ENCODE measurements at places on chromosomes 7 and 10. TPM values are rescaled to one million over a fixed set of nuclear protein-coding genes. Genes with fewer than 3 reads are reported as not detected.

- no peaks in the 10 kb centered on the region for H3K36me3 ChIP-seq
- H3K27me3 ChIP-seq, result no peaks in the 10 kb centered on the region
- H3K27ac ChIP-seq, result no peak overlapping the region
- DNase-seq, result no peak
- H3K4me1 ChIP-seq, result no peaks in the 10 kb centered on the region
These were observed 622.9 kb upstream of the MBL2 start for GRCh38 chr10:53395449-53395848.

DNA sequence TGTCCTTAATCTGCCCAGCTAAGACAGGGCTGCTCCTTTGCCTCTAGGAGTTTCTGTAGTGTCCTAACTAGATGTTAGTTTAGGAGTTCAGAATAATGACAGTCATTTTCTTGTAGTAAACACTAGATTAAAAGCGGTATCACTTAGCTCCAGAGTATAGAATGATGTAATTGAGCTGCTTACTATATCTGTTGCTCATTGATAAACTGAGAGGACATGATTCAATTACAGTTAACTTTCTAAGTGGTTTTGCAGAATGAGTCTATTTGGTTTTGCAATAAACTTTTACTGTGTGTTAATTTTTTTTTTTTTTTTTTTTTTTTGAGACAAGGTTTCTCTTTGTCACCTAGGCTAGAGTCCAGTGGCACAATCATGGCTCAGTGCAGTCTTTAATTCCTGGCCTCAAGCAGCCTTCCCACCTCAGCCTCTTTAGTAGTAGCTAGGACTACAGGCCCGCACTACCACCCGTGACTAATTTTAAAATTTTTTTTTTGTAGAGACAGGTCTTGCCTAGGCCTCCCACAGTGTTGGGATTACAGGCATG is 1.8 kb downstream of the STMP1 start:
- DNase-seq, result no peak
- H3K27ac ChIP-seq, result peak overlapping the region; percentile 81
- no peak overlapping the region for H3K4me3 ChIP-seq
- H3K4me1 ChIP-seq, result peaks cover 28% of the 10 kb centered on the region
- no peaks in the 10 kb centered on the region for H3K27me3 ChIP-seq

DNA sequence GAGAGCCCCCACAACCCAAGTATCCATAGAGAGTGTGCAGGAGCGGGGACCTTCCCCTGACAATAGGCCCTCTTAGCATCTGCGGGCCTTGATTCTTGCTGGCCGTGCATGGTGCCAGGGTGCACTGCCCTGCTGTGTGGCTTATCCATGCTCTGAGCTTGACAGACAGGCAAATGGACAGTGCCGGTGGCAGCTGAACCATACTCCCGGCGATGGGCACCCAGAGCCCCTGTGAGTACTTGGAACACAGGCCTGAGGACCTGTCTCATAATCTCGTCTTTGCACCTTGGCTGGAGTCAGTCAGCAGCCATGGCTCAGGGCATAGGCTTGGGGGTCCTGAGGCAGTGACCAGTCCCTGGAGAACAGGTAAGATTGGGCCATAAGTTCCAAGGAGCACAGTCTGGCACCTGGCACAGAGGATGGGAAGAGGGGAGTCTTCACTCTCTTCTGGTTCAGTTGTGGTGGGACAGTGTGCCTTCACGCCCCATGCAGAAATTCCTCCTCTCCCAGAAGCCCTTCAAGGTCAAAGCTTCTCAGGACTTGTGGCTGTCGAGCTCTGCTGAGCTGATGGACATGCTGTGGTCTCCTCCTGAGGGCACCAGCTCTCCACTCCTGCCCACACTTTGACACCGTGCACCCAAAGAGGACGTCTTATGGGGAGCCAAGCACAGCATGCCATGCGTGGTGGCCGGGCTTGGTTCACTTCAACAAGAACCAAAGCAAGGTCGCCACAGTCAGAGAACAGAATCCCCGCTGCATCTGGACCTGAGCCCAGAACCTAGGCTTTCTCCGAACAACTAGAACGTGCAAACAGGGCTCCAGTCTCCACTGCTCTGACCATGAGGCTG is 59.4 kb upstream of the CAMK2B start:
- no peak overlapping the region for H3K27ac ChIP-seq
- no peaks in the 10 kb centered on the region for H3K4me1 ChIP-seq
- H3K36me3 ChIP-seq, result peaks cover 36% of the 10 kb centered on the region
- H3K4me3 ChIP-seq, result no peak overlapping the region
- H3K27me3 ChIP-seq, result no peaks in the 10 kb centered on the region
- DNase-seq, result no peak

DNA sequence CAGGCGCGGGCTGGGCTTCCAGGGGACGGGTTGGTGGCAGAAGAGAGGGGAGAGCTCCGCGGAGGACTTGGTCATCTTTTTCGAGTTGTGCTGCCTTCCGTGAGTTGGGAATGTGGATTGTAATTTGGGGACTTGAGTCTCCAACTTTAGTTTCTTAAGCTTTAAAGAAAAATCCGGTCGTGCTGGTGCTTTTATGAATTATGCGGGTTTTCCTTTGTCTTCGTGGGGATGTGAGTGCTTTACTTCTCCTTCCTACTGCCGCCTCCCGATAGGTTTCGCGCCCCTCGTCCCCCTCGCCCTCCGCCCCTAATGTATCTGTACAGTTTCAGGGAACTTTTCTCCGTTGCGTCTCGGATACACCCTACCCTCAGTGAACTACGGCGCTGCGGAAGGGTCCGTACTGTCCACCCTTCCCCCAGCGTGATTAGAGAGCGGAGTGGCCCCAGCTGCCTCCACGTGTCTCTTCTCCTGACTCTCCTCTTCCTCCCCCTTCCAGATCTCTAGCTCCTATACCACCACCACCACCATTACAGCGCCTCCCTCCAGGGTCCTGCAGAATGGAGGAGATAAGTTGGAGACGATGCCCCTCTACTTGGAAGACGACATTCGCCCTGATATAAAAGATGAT is 649 bp downstream of the SCD start:
- H3K27me3 ChIP-seq, result no peaks in the 10 kb centered on the region
- H3K4me3 ChIP-seq, result peak overlapping the region; percentile 79
- H3K27ac ChIP-seq, result peak overlapping the region; percentile 76
- H3K36me3 ChIP-seq, result no peaks in the 10 kb centered on the region
- peaks cover 12% of the 10 kb centered on the region for H3K4me1 ChIP-seq

DNA sequence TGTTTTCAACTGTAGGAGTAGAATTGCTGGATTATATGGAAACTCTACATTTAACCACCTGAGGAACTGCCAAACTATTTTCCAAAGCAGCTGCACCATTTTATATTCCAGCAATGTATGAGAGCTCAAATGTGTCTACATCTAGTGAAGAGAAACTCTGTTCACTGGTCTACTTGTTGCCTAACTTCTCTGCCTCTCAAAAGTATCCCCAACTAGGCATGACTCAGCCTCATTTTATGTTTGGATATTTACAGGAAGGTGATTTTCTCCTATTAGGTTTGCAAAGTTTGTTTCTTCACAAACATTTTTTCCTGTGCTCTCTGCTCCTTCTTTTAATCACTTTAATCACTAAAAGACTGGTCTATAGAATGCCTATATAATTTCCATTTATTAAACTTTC is 37.1 kb upstream of the SRI start:
- no peak for DNase-seq
- no peaks in the 10 kb centered on the region for H3K4me1 ChIP-seq
- H3K27me3 ChIP-seq, result no peaks in the 10 kb centered on the region
- H3K27ac ChIP-seq, result no peak overlapping the region

GRCh38 chr7:92769394-92769699 is 67.0 kb downstream of the CDK6 start:
- no peak overlapping the region for H3K4me3 ChIP-seq
- no peaks in the 10 kb centered on the region for H3K27me3 ChIP-seq
- H3K27ac ChIP-seq, result no peak overlapping the region
- no peaks in the 10 kb centered on the region for H3K4me1 ChIP-seq
- DNase-seq, result no peak
- H3K36me3 ChIP-seq, result no peaks in the 10 kb centered on the region

DNA sequence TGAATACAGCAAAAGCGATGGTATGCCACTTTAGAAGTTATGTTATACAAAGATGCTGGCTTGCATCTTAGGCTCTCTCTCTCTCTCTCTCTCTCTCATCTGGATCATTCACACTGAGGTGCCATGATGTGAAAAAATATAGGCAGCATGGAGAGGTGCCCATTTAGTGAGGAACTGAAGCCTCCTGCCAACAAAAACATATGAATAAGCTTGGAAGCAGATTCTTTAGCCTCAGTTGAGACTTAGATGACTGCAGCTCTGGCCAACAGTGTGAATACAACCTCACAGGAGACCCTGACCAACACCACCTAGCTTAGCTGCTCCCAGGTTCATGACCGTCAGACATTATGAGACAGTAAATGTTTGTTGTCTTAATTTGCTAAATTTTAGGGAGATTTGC is 560.1 kb upstream of the LRRTM3 start:
- H3K27me3 ChIP-seq, result no peaks in the 10 kb centered on the region
- H3K36me3 ChIP-seq, result no peaks in the 10 kb centered on the region
- H3K4me1 ChIP-seq, result no peaks in the 10 kb centered on the region
- no peak for DNase-seq
- H3K4me3 ChIP-seq, result no peak overlapping the region

Gene DNAJB6
- 121 TPM for total RNA-seq
